ENCODE measurements at places on chromosomes 13 and 19.
A peak's percentile ranks its signal among the peaks of the same experiment; 100 is the strongest.

- no peak for DNase-seq
Measured at GRCh38 chr13:109667807-109668291, 118.5 kb downstream of the IRS2 start.

DNA sequence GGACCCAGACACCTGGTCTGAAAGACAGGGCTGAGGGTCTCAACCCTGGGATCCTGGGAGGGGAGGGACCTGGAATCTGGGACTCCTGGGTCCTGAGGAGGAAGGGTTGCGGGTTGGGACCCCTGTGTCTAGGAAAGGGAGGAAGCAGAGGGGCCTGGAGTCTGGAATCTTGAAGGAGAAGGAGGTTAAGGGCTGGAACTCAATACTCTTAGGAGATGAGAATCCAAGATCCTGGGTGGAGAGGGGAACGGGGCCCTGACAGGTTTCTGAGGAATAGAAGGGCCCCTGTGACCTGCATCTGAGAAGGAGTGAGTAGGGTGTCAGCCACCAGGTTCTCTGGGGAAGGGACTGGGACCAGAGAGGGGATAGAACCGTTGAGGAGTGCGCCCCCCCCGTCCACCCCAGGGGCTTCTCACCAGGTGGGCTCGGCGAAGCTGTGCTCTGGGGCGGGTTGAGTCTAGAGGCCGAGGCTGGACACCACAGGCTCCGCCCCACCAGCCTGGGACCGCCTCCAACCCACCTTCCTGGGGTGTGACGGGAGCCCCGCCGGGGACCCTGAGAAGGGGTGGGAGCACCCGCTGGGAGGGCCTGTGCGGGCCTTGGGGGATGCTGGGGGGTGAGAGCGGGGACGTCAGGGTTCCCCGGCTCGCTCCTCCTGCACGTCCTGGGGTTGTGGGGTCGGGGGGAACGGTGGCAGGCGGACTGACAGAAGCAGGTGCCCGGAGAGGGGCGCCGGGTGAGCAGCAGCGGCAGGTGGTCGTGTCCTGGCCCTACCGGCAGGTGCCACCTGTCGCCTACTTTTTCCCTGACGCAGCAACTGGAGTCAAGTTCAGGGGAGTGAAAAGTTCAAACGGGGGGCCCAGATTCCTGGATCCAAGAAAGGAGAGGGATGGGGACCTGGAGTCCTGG is at the start of gene MAMSTR:
Gene MAMSTR, minus strand, starts transcription at position 463 of the 909 bp plus-strand sequence. CDS start 694 bp downstream, outside the sequence.
- peak; percentile 30 for DNase-seq

GRCh38 chr19:45990113-45990728 is 5.0 kb upstream of the CCDC61 start:
- DNase-seq: no peak

- no peak for DNase-seq
Measured at GRCh38 chr19:48613024-48613851, 1.6 kb downstream of the FAM83E start.

- DNase-seq: no peak
Measured at GRCh38 chr13:110450941-110451730, 110.4 kb downstream of the RAB20 start.

GRCh38 chr19:49555600-49556411 is 24.6 kb downstream of the NOSIP start:
- DNase-seq: peak; percentile 47

- no peak for DNase-seq
Measured at GRCh38 chr19:1836458-1837221, 11.6 kb downstream of the REXO1 start.

DNA sequence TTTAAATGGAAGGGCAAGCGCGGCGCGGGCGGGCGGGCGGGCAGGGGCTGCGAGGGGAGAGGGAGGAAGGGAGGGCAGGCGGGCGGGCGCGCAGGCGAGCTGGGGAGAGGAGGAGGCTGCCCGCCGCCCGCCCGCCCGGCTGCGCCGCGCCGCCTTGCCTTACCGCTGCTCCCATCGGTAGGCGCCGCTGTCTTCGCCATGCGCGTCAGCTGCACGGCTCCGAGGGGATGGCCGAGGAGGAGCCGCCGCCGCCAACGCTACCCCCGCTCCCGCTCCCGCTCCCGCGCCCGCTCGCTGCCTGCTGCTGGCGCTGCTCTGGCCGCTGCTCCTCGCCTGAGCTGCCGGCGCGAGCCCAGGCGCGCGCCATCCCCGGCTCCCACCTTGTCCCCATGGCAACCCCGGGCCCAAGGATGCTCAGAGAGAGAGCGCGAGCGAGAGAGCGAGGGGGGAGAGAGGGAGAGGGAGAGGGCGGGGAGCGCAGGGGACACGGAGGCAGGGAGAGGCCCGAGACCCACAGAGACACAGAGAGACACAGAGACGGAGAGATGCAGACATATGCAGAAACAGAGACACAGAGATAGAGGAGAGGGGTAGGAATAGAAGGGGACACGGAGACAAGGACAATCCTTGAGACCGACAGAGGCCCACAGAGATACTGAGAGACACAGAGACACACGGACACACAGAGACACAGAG is 40.3 kb downstream of the DEDD2 start:
- peak; percentile 48 for DNase-seq

DNA sequence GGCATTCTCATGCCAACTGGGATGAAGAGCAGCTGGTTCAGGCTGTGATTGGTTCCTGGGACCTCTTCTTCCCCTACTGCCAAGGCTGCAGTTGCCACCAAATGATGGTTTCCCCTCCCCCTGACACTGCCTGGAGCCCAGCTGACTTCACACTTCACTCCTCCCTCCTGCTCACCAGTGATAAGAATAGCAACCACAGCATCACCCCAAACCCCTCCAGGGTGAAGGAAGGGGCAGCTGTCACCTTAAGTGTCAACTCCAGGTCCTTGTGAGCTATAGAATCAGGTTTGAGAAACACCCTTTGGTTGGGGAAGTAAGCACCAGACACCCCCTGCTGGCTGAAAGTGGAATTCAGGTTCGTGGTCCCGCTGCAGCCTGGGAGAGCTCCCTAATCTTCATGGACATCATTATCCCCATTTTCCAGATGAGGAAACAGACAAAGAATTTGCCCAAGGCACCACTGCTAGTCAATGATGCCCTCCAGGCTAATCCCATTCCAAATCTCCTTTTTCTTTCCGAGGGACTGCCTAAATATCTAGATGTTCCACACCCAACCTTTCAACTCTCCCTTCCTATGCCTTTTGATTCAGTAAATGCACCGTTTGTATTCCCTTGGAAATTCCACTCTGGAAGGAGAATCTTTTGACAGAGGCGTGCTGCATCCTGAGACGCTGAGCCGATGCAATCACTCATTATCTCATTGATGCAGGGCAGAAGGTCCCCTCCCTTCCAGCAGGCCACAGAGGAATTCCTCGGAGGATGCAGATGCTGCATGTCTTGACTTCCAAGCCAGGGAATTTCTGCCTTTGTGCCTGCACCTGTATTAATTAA is 50.6 kb upstream of the UQCRFS1 start:
- no peak for DNase-seq

- DNase-seq: no peak
Measured at GRCh38 chr13:64446372-64446771, 2783.8 kb downstream of the PCDH9 start.

DNA sequence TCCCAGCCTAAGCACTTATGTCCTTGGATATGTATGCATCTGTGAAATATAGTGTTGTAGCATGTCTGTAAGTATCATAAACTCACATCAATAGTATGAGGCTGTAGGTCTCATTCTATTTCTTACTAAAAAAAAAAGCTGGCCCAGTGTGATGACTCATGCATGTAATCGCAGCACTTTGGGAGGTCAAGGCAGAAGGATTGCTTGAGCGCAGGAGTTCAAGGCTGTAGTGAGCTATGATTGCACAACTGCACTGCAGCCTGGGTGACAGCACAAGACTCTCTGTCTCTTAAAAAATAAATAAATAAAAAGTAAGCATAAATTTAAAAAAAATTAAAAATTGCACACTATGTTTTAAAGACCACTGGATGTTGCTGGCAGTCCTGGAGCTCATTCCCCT is 79.1 kb upstream of the SPATA13 start:
- DNase-seq: no peak

- DNase-seq: peak; percentile 25
Measured at GRCh38 chr19:16470911-16471811, 609 bp downstream of the EPS15L1 start.

GRCh38 chr13:49082653-49083536 is 107.2 kb downstream of the FNDC3A start:
- no peak for DNase-seq

- DNase-seq: no peak
Measured at GRCh38 chr13:84867246-84867645, 932.0 kb downstream of the SLITRK6 start.

DNA sequence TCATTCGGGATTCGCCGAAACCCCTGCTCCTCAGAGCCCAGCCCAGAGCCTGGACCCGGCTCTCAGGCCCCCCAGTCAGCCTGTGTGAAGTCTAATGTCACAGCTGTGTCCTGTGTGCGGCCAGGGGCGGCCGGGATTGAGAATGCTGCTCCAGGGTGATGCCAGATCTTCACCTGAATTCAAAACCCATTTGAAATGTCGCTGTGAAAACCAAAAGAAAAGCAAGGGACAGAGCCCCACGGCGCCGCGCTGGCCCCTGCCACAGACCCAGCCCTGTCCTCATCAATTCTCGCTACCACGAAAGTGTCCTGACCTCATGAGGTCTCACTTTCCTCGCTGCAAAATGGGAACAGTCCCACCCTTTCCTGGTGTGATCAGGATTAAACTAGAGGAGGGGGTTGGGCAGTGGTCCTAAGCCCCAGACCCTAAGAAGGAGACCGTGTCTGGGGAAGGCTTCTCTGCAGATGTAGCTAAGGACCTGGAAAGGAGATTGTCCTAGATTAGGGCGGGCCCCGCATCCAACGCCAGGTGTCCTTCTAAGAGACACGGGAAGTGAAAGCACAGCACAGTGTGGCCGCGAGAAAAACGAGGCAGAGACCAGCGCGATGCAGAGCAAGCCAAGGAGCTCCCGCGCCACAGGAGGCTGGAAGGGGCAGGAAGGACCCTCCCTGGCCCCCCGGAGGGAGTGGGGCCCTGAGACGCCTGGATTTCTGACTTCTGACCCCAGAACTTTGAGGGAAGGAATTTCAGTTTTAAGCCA is 34.0 kb upstream of the SPACA7 start:
- DNase-seq: no peak

DNA sequence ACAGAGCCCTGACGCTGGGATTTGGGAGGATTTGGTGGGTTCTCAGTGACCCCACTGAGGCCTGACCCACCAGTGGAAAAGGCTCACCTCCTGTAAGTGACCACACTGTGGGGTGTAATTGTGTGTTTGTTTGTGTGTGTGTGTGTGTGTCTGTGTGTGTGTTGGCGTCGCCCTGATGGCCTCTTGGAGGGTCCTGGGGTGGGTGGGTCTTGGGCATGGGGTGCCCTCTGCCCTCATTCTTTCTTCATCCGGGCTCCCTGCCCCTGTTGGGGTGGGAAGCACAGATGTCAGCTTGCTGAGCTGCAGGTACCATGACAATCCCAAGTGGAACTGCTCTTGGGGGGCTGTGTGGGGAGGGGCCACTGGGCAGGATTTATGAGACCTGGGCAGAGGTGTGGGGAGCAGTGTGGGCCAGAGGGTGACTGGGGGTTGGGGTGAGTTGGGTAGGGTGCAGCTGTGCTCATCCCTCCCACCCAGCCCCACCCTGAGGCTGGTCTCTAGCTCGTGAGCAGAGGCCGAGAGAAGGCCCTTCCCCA is 22.8 kb downstream of the WTIP start:
- no peak for DNase-seq

GRCh38 chr19:31331536-31331935 is 17.7 kb downstream of the TSHZ3 start:
- no peak for DNase-seq

DNA sequence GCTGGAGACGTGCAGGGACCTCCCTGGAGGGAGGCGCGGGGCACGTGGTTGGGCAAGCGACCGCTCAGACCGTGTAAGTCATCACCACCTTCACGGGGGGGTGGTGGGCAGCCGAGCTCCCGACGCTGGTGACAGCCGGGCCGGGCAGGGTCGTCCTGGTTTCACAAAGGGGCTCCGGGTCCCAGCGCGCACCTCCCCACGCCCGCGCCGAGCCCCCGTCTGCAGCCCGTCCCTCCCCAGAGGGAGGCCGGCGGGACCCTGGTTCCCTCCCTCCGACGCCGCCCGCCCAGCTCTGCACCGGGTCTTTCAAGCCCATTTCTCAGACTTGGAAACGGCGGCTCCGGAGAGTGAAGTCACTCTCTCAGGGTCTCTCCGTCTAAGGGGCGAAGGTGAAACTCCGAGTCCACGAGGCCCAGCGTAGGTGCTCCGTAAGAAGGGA is 729 bp upstream of the ARID3A start:
- DNase-seq: no peak

DNA sequence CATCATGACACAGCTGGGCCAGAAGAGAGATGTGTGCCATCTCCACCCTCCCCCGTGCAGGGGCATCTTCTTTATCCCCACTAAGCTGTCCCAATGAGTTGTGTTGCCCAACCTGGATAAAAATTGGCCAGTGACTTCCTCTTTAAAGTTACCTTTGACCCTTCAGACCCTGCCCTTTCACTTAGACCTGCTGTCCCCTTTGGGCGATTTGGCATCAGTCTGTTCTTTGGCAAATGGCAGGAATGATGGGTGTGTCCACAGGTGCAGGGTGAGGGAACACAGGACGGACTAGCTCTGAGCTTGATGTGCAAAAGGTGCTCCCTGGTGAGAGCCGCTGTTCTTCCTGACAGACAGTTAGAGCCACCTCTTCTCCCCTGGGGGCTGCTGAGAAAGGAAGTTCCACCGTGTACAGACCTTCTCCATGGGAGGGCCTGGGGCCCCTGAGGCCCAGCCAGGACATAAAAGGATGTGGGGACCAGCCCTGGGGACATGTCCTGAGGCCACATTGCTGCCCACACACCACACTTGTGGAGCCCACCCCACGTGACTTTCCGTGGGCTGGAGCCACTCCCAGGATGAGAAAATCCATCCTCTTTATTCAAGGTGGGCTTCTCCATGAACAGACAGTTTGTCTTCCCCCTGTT is 1.7 kb downstream of the CYP4F8 start:
- no peak for DNase-seq

GRCh38 chr13:30145709-30146367 is 161.5 kb downstream of the KATNAL1 start:
- DNase-seq: no peak

GRCh38 chr13:62799931-62800436 is 1384.3 kb upstream of the PCDH20 start:
- no peak for DNase-seq

- no peak for DNase-seq
Measured at GRCh38 chr19:10044390-10044789, 31.1 kb downstream of the RDH8 start.

- DNase-seq: no peak
Measured at GRCh38 chr13:51269039-51269438, 46.8 kb downstream of the FAM124A start.

GRCh38 chr13:33015791-33016323 is 366 bp upstream of the KL start:
- peak; percentile 34 for DNase-seq

DNA sequence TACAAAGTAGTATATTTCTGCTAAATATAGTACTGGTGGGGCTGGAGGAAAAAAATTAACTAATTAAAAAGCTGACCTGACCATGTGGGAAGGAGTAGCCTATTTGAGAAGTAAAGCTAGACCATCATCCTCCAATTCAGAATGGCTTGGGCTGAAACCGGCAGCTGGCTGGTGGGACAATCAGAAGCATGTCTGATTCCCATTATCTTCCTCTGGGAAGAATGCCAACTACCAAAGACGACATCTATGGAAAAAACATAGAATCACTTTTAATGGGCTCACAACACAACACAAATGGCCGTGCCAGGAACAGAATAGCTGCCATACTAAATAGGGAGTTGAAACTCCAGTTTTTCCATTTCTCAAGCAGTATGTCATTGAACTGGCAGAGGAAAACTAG is 120.4 kb upstream of the FREM2 start:
- DNase-seq: no peak

- DNase-seq: no peak
Measured at GRCh38 chr13:110280231-110280813, 26.6 kb downstream of the COL4A1 start.

Data from heart right ventricle (tissue), 16 donors.